ENCODE measurements at places on chromosomes 7 and 10.

GRCh38 chr10:42963312-42963711 is 113.6 kb upstream of the RET start:
- peak; percentile 21 for DNase-seq

DNA sequence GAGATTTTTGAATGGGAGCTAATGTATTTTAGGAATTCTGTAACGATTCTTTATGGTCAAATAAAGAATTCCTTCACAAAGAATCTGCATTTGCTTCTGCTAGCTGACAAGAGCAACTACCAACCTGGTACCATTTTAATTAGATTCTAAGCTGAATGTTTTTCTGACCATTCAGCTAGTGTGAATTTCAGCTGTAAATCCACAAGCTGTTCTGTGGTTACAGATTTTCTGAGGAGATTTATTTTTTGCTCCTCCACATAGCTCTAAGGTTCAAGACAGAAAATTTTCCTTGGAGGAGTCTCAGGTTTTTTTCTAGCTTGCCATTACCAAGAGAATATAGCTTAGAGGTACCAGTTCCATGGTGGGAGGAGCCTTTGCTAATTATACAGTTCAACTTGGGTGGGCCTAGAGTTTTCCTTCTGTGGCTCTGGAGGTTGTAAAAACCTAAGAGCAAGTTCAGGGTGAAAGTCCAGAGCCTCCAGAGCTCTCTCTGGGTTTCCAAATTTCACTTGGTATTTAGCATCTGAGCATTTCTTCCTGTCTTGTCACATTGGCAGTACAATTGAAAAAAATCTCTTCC is 120.1 kb downstream of the JAZF1 start:
- DNase-seq: no peak

GRCh38 chr10:78313636-78314035 is 280.0 kb downstream of the RPS24 start:
- no peak for DNase-seq

- DNase-seq: no peak
Observed at GRCh38 chr7:47962262-47962661, 14.0 kb upstream of the PKD1L1 start.

DNA sequence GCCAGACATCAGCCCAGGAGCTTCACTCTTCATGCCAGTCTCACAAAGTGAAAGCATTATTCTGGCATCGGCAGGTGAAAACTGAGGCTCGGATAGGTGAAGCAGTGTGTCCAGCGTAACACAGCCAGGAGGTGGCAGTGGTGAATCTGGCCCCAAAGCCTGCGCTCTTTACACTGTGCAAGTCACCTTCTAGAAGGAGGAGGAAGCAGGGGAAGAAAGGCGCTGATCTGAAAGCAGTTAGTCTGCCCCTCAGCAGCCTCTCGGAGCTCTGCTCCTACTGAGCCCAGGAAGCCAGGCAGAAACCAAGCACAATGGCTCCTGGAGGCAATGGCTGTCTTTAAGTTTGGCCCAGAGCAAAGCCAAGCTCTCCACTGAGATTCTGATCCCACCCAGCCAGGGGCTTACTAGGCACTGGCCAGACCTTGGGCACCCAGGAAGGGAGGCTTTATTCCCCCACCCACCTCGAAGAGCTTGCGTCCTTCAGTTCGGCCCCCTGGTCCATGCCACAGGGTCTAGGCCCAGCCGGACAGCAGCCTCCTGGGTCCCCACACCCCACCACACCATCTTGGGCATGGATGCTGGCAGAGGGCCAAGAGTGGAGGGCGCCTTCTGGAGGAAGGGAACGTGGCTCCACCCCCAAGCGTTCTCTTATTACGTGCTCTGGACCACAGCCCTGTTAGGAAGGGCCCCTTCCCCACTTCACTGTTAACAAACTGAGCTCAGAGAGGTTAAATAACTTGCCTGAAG is 104.5 kb downstream of the GRID1 start:
- peak; percentile 59 for DNase-seq

DNA sequence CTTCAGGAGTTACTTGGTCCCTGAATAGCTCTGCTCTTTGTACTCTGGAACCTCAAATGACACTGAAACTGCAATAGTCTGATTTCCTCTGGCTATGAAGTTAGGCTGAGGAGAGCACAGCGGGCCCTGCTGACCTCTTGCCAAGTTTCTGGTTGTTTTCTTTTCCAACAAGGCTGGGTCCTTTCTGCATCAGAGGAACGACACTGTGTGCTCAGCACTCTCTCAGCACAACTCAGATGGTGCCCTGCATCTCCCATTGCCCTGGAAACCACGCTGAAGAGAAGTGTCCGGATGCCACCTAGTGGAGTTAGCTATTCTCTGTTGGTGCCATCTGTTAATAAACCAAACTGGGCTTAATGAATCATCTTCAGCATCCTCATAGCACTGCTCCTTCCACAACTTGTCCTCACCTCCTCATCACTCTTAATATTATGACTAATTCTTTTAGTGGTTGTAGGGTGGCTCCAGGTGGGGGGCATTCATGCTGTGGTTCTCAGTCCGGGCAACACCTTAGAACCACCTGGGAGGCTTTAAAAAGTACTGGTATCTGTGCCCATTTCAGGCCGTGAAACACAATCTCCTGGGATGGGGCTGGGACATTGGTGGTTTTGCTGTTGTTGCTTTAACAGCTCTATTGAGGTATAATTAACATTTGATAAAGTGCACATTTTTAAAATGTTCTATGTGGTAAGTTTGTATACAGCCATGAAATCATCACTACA is 8.2 kb upstream of the EFCAB10 start:
- DNase-seq: no peak

GRCh38 chr7:45085619-45086200 is 3.1 kb downstream of the NACAD start:
- DNase-seq: peak; percentile 62

- no peak for DNase-seq
Observed at GRCh38 chr7:64755865-64756264, 38.4 kb upstream of the ZNF138 start.

Measured in spleen (tissue), 13 donors.